ENCODE measurements at places on chromosomes 7 and 10. TPM values are rescaled to one million over a fixed set of nuclear protein-coding genes. Genes with fewer than 3 reads are reported as not detected.

CRPPA gene
- total RNA-seq: 3.7 TPM

DNA sequence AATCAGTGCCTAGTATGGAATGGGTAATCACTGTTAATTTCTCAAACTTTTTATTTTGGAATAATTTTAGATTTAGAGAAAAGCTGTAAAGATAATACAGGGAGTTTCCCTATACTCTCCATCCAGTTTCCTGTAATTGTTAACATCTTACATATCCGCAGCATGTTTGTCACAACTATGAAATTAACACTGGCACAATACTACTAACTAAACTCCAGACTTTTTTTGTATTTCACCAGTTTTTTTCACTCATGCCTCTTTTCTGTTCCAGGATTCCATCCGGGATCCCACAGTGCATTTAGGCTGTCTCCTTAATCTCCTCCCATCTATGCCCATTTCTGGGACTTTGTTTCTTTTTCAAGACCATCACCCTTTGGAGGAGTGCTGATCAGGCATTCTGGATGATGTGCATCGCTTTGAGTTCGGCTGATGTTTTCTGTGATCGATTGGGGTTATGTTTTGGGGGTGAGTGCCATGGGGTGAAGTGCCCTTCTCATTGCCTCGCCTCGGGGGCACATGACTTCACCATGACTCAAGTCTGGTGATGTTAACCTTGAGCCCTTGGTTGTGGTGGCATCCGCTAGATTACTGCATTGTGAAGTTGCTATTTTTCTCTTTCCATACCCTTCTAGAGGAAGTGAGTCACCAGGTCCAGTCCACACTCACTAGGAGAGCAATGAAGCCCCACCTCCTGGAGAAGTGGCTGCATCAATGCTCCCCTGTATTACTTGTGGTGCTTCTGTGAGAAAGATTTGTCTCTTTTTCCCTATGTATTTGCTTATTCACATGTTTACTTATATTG is 43.9 kb upstream of the GRB10 start:
- no peak for DNase-seq

BTBD16 gene
- 1.4 TPM for total RNA-seq

ZFAND4 gene
- 11.4 TPM for total RNA-seq

GRCh38 chr10:17758200-17758599 is 6.2 kb downstream of the TMEM236 start:
- DNase-seq: no peak

DNA sequence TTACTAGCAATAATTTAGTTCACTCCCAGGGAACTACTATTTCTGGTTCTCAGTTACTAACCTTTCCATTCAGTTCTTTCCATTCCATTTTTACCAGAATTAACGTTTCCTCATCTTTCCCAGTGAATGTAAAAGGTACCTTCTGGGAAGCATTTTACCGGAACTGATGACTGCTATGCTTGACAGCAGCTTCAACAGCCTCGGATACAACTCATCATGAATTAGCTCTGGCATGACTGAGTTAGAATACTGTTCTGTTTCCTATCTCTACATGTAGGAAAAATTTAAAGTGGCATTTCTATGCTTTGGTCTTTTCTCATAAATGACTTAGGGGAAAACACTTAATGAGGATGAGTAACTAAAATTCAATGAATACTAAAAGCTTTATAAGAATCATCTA is 18.6 kb downstream of the TAS2R41 start:
- DNase-seq: no peak

Measured in liver (tissue), 10 donors.